ENCODE measurements at places on chromosomes 13 and 19. TPM values are rescaled to one million over a fixed set of nuclear protein-coding genes. Genes with fewer than 3 reads are reported as not detected.

GZMM gene
- 0.69 TPM for total RNA-seq

CPB2 gene
- total RNA-seq = 0.28 TPM

CLEC11A gene
- total RNA-seq = not detected

ADAMTSL5 gene
- 20.6 TPM for total RNA-seq

CATSPERD gene
- total RNA-seq = 0.08 TPM

DNA sequence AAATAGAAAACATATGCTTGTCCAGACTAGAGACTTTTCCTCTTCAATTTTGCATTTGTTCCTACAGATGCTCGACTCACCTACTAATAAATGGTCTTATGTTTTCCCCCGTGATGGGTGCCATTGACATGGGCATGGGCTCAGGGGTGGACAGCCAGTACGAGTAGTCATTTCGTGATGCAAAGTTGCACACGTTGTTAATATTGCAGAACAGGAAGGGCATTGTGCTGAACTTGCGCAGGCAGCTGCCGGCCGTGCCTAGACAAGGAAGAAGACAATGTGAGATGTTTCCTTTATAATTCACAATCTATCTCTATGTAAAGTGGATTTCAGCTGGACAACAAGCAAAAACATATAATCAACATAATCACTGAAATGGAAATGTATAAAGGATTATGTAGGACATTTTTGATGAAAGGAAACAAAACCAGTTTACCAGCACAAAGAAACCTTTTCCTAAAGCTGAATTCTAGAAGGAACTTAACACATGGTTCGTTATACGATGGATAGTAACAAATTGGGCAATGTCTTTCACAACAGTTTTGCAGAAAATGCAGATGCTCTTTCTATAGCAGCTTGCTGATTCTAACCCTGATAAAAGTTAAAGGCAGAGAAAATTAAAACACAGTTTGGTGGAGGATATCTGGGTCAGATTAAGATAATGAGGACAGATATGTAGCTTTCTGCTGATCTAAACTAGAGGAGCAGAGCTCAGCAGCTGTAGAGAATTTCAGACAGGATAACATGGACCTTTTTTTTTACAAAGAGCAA is 145.7 kb downstream of the COL4A1 start:
- no peak for DNase-seq
- no peaks in the 10 kb centered on the region for H3K36me3 ChIP-seq
- no peaks in the 10 kb centered on the region for H3K27me3 ChIP-seq
- H3K27ac ChIP-seq = no peak overlapping the region
- no peaks in the 10 kb centered on the region for H3K4me1 ChIP-seq
- H3K4me3 ChIP-seq = no peak overlapping the region

- H3K27ac ChIP-seq = no peak overlapping the region
- no peak for DNase-seq
- no peaks in the 10 kb centered on the region for H3K36me3 ChIP-seq
Observed at GRCh38 chr13:42497798-42498197, 76.2 kb upstream of the TNFSF11 start.

- DNase-seq = no peak
- no peaks in the 10 kb centered on the region for H3K27me3 ChIP-seq
- H3K4me1 ChIP-seq = no peaks in the 10 kb centered on the region
- H3K36me3 ChIP-seq = no peaks in the 10 kb centered on the region
- no peak overlapping the region for H3K27ac ChIP-seq
Observed at GRCh38 chr19:18772620-18773587, 18.2 kb downstream of the COMP start.

GRCh38 chr19:35347171-35347929 is at the start of gene FFAR1:
FFAR1 (plus strand) TSS chr19:35347902; CDS start chr19:35351552, 3,650 bp downstream.
- H3K36me3 ChIP-seq = no peaks in the 10 kb centered on the region
- DNase-seq = no peak
- H3K27me3 ChIP-seq = peaks cover 4% of the 10 kb centered on the region
- no peak within 1 kb of the TSS for H3K27ac ChIP-seq
- no peaks in the 10 kb centered on the region for H3K4me1 ChIP-seq
- H3K4me3 ChIP-seq = no peak within 1 kb of the TSS
